Prostate gland (tissue), 2 donors: ENCODE measurements at places on chromosomes 7 and 10. TPM values are rescaled to one million over a fixed set of nuclear protein-coding genes. Genes with fewer than 3 reads are reported as not detected.

- H3K4me1 ChIP-seq, result no peaks in the 10 kb centered on the region
- no peaks in the 10 kb centered on the region for H3K36me3 ChIP-seq
- H3K27ac ChIP-seq, result no peak overlapping the region
- no peaks in the 10 kb centered on the region for H3K27me3 ChIP-seq
- H3K4me3 ChIP-seq, result no peak overlapping the region
Measured at GRCh38 chr10:14822879-14823755, 14.7 kb downstream of the CDNF start.

DNA sequence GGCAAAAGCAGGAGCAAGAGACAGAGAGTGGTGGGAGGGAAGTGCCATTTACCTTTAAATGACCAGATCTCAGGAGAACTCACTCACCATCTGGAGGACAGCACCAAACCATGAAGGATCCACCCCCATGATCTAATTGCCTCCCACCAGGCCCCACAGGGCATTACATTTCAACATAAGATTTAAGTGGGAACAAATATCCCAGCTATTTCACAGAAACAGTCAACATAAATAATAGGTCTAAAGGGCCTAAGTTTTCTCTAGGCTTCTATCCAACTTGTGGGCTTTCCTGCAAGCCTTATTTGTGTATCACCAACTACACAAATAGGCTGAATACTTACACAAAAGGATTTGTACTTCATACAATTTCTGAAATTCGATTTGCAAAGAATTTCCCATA is 196.8 kb upstream of the POT1 start:
- H3K27ac ChIP-seq, result no peak overlapping the region
- no peak overlapping the region for H3K4me3 ChIP-seq
- no peaks in the 10 kb centered on the region for H3K4me1 ChIP-seq
- no peak for DNase-seq
- H3K36me3 ChIP-seq, result no peaks in the 10 kb centered on the region

GRCh38 chr10:102782673-102783551 is 39.2 kb downstream of the WBP1L start:
- peak; percentile 85 for DNase-seq
- peak overlapping the region; percentile 92 for H3K27ac ChIP-seq
- H3K4me3 ChIP-seq, result no peak overlapping the region
- H3K27me3 ChIP-seq, result no peaks in the 10 kb centered on the region
- no peaks in the 10 kb centered on the region for H3K36me3 ChIP-seq
- H3K4me1 ChIP-seq, result peaks cover 40% of the 10 kb centered on the region

- H3K27ac ChIP-seq, result no peak overlapping the region
- no peak overlapping the region for H3K4me3 ChIP-seq
- no peaks in the 10 kb centered on the region for H3K4me1 ChIP-seq
- no peak for DNase-seq
- H3K36me3 ChIP-seq, result no peaks in the 10 kb centered on the region
Measured at GRCh38 chr10:115802911-115803310, 470.1 kb downstream of the GFRA1 start.

DNA sequence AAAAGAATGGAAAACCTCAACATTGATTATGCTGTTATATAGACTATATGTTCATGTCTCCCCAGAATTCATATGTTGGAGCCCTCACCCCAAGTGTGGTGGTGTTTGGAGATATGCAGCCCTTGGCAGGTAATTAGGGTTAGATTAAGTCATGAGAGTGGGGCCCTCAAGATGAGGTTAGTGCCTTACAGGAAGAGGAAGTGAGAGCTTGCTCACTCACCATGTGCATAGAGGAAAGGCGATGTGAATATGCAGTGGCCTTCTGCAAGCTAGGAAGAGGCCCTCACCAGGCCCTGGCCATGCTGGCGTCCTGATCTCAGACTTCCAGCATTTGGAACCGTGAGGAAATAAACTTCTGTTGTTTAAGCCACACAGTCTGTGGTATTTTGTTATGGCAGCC is 14.8 kb downstream of the ZNF33A start:
- H3K27ac ChIP-seq, result no peak overlapping the region
- no peaks in the 10 kb centered on the region for H3K36me3 ChIP-seq
- no peak overlapping the region for H3K4me3 ChIP-seq
- H3K4me1 ChIP-seq, result no peaks in the 10 kb centered on the region

GRCh38 chr10:6399231-6399741 is 180.8 kb downstream of the PRKCQ start:
- H3K27me3 ChIP-seq, result no peaks in the 10 kb centered on the region
- DNase-seq, result peak; percentile 24
- H3K4me1 ChIP-seq, result no peaks in the 10 kb centered on the region
- no peak overlapping the region for H3K4me3 ChIP-seq

DNA sequence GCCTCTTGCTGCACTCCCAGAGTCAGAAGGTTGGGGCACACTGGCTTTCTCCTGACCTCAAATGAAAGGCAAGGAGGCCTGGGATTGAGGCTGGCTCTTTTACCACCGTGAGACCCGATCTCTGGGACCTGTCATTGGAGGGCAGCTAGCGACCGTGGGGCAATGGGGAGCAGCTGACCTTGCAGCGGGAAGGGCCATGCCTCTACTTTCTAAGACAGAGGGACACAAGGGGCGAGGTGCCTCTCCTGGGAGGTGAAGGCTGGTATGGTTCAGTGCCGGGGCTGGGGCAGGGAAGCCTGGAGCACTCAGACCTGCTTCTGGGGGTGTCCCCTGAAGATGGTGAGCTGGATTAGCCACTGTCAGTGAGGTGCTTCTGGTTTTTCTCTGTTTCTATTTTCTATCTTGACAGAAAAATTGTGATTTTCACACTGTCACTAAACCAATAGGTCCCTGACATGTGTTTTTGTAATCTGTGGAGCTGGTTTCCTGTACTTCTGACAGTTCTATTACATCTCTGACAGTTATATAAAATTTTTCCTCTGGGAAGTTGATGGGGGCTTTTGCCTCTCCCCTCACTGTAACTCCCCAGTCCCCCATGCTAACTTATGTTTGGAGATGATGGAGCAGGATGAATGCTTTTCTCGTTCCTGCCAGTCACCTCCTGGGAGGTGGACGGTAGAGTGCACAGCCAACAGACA is 340.8 kb downstream of the RPS24 start:
- no peaks in the 10 kb centered on the region for H3K36me3 ChIP-seq
- H3K27me3 ChIP-seq, result no peaks in the 10 kb centered on the region
- H3K4me3 ChIP-seq, result no peak overlapping the region

GRCh38 chr10:110793886-110794285 is 77.8 kb upstream of the PDCD4 start:
- H3K4me1 ChIP-seq, result no peaks in the 10 kb centered on the region
- H3K4me3 ChIP-seq, result no peak overlapping the region
- H3K27ac ChIP-seq, result peak overlapping the region; percentile 12

The NPC1L1 gene
- total RNA-seq, result 0.23 TPM

The LRIT1 gene
- 1.1 TPM for total RNA-seq

The C10orf53 gene
- total RNA-seq, result 1.5 TPM

The OPN1SW gene
- total RNA-seq, result not detected

The SLC16A12 gene
- total RNA-seq, result 0.09 TPM

The SLC26A5 gene
- 3.9 TPM for total RNA-seq

The TAS2R4 gene
- total RNA-seq, result 0.87 TPM

The CYP3A7 gene
- not detected for total RNA-seq
